Urinary bladder (tissue), 4 donors: ENCODE measurements at places on chromosomes 7 and 10. TPM values are rescaled to one million over a fixed set of nuclear protein-coding genes. Genes with fewer than 3 reads are reported as not detected.

DNA sequence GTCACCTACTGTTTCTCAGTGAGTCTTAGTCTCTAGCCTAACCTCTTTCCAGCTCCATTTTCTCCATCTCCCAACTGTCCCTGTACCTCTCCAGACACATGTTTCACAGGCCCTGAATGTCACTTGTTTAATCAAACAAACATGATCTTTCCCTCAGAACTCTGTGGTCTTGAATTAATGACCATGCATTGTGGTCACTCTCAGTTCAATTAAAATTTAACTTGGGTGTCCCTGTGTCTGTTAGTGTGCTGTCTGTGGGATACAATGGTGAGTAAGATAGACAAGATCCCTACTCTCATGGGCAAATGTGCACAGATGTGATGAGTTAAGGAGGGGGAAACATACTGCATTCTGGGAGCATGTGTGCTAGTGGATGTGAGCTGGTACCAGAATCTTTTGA lies 65.0 kb downstream of the RBM33 start:
- DNase-seq: no peak

- no peak for DNase-seq
Measured at GRCh38 chr10:12510984-12511383, 161.6 kb downstream of the CAMK1D start.

DNA sequence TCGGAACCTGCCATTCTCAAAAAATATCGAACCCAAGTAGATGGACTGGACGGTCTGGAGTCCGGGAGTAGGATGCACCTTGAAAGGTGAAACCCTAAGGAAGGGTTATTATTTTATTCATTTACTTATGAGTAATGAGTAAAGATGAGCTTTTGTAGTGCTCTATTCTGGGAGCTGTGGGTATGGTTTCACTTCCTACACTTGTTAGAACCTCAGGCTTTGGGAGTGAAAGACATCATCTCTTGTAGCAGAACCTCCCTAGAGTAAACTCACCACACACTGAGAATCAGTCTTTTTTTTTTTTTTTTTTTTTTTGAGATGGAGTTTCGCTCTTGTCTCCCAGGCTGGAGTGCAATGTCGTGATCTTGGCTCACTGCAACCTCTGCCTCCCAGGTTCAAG lies 389.4 kb upstream of the AUTS2 start:
- DNase-seq: no peak

ASIC3 gene
- total RNA-seq: 1.1 TPM

- no peak for DNase-seq
Measured at GRCh38 chr7:142438923-142439515, 181.2 kb upstream of the PRSS58 start.

DNA sequence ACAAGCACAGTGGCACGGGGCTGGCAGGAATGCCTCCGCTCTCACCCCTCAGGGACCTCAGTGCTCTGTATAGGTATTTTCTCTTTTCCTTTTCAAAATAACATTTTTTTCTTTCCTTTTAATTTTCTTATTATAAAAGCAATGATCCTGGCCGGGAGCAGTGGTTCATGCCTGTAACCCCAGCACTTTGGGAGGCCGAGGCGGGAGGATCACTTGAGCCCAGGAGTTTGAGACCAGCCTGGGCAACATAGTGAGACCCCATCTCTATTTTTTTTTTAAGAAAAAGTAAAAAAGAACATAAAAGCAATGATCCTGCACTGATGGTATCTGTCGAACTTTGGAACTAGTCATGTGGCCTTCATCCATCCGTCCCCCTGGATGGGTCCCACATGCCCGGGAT lies 3.2 kb downstream of the PRF1 start:
- DNase-seq: no peak

GRCh38 chr7:47404010-47404409 lies 177.9 kb downstream of the TNS3 start:
- no peak for DNase-seq

DNA sequence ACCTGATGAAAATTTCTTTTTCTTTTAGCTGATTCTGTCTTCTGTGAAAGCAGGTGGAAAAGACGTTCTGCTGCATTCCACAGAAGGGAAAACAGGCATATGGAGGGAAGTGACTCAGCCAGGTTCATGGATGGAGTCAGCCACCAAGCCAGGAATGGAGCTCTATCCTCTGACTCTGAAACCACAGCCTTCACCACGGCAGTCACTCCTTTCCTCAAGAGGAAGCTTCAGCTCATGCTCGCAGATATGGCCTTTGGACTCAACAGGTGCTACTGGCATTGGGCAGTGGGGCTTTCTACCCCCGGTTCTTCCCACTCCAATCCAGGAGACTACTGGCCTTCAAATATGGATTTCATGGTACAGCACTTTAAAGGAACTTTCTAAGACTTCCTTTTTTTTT lies 11.5 kb upstream of the PLAU start:
- no peak for DNase-seq

- no peak for DNase-seq
Measured at GRCh38 chr7:74708569-74709275, 51.2 kb downstream of the GTF2I start.

DNA sequence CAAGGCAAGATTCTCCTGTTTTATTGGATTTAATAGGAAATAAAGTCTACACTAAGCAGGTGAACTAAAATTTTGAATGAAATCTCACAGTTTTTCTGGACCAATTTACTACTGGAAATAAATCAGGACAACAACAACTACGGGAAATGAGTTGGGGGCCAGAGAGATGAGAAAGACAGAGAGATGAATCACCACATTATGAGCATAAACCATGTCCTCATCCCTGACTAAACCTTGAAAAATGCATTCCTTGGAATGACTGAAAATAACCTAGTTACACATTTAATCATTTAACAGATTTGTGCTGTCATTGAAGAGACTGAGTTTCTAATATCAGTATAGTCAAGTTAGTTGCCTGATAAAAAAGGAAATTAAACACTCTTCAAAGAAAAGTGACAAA lies 608.4 kb upstream of the KCND2 start:
- DNase-seq: no peak

GRCh38 chr10:88676283-88677060 lies 12.2 kb downstream of the LIPF start:
- no peak for DNase-seq

GRCh38 chr10:95644901-95645300 lies 11.6 kb downstream of the ALDH18A1 start:
- DNase-seq: no peak

GRCh38 chr10:60497364-60497763 lies 107.7 kb upstream of the ANK3 start:
- DNase-seq: no peak

GRCh38 chr7:20958572-20958971 lies 171.9 kb upstream of the SP8 start:
- DNase-seq: no peak

- no peak for DNase-seq
Measured at GRCh38 chr10:123160311-123160980, 6.2 kb downstream of the BUB3 start.

CALU gene
- total RNA-seq: 345 TPM

DNA sequence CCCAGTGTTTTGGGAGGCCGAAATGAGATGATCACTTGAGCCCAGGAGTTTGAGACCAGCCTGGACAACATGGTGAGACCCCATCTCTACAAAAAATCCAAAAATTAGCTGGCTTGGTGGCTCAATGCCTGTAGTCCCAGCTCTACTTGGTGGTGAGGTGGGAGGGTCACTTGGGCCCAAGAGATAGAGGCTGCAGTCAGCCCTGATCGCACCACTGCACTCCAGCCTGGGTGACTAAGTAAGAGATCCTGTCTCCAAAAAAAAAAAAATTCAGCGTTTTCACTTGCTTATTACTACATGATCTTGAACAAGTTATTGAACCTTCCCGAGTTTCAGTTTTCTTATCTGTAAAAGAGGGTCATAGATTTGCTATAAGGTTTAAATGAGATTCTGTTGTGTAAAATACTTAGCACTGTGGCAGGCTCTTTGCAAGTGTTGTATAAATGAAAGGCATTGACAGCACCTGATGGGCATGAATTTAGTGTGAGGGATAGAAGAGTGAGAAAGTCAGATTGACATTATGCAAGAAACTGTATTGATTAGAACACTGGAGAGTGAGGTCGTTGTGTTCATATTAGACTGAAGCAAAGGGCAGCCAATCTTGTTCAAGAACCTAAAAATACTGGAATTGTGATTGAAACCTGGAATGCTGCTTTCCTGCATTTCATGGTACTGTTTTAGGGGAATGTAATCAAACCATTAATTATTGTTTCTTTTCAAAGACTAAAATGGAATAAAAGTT lies 136.8 kb downstream of the LCOR start:
- no peak for DNase-seq

DNA sequence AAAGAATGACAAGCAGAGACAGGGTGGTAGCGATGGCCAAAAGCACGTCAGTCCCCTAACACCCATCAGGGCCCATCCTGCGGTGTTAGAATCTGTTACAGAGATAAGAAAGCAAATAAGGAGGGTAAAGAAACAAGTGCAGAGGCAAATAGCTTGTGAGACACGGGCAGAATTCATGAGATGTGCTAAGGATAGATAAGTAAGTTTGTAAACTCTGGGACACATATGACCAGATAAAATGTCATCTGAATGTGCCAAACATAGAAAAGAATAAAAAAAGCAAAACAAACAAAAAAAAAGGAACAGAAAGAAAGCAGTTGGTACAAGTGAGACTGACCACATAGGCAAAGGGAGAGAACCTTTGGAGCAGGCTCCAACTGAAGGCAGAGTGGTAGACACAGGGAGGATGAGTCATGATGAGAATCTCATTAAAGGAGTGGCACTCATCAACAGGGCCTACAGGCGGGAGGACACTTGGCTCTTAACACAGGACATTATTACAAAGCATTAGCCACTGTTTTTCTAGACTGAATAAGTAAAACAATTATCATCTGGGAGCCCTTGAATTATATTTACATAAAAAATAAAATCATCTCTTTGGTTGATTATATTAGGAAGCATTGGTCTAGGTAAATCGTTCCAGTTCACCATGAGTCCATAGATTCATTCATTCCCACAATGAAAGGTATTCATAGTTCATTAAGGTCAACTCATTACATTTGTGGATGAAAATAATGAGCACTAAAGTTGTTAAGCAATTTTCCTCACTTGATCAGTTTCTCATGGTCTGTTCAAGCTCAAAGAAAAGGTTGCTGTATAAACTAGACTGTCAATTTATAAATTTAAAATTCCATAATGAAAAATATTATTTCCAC lies 21.5 kb upstream of the EPHB6 start:
- no peak for DNase-seq
